ENCODE measurements at places on chromosomes 16 and 17. TPM values are rescaled to one million over a fixed set of nuclear protein-coding genes. Genes with fewer than 3 reads are reported as not detected.

The GPRC5B gene
- total RNA-seq, result 37.1 TPM

The SF3B3 gene
- total RNA-seq, result 121 TPM

The PTX4 gene
- total RNA-seq, result not detected

The OR1A1 gene
- total RNA-seq, result not detected

The SEPTIN12 gene
- not detected for total RNA-seq

The OSGIN1 gene
- total RNA-seq, result not detected

The ABCC1 gene
- 12.5 TPM for total RNA-seq

The MAP2K4 gene
- total RNA-seq, result 70.0 TPM

The TERB1 gene
- total RNA-seq, result not detected

The ZNF830 gene
- 11.1 TPM for total RNA-seq

The KRTAP17-1 gene
- not detected for total RNA-seq

The P2RX5 gene
- 3.5 TPM for total RNA-seq

The B4GALNT2 gene
- total RNA-seq, result 0.09 TPM

The HEATR9 gene
- total RNA-seq, result not detected

The BAIAP2 gene
- 33.7 TPM for total RNA-seq

The MYLK3 gene
- 1.3 TPM for total RNA-seq

The C1QTNF1 gene
- 0.73 TPM for total RNA-seq

The NPIPB8 gene
- total RNA-seq, result 1.2 TPM

The RCVRN gene
- 0.27 TPM for total RNA-seq

The PRR29 gene
- total RNA-seq, result 2.5 TPM

The ZG16 gene
- 0.09 TPM for total RNA-seq

The TOP2A gene
- total RNA-seq, result 58.3 TPM

The KRT12 gene
- not detected for total RNA-seq

The TBC1D28 gene
- total RNA-seq, result not detected

The COL1A1 gene
- 61.2 TPM for total RNA-seq

The ANKRD40CL gene
- not detected for total RNA-seq

The WDR45B gene
- 49.4 TPM for total RNA-seq

The TMEM208 gene
- total RNA-seq, result 10.7 TPM

The INCA1 gene
- 0.27 TPM for total RNA-seq

The MT4 gene
- total RNA-seq, result not detected

The HSD11B2 gene
- 11.4 TPM for total RNA-seq

The KRT28 gene
- total RNA-seq, result not detected

The HSF5 gene
- total RNA-seq, result 0.54 TPM

The NPTX1 gene
- total RNA-seq, result 17.9 TPM

Measured in cerebellum (tissue), 4 donors.